Psoas muscle (tissue), 8 donors: ENCODE measurements at places on chromosomes 12 and 14. TPM values are rescaled to one million over a fixed set of nuclear protein-coding genes. Genes with fewer than 3 reads are reported as not detected.

PLXNC1 gene
- total RNA-seq, result 2.8 TPM

BTBD7 gene
- total RNA-seq, result 21.6 TPM

DNA sequence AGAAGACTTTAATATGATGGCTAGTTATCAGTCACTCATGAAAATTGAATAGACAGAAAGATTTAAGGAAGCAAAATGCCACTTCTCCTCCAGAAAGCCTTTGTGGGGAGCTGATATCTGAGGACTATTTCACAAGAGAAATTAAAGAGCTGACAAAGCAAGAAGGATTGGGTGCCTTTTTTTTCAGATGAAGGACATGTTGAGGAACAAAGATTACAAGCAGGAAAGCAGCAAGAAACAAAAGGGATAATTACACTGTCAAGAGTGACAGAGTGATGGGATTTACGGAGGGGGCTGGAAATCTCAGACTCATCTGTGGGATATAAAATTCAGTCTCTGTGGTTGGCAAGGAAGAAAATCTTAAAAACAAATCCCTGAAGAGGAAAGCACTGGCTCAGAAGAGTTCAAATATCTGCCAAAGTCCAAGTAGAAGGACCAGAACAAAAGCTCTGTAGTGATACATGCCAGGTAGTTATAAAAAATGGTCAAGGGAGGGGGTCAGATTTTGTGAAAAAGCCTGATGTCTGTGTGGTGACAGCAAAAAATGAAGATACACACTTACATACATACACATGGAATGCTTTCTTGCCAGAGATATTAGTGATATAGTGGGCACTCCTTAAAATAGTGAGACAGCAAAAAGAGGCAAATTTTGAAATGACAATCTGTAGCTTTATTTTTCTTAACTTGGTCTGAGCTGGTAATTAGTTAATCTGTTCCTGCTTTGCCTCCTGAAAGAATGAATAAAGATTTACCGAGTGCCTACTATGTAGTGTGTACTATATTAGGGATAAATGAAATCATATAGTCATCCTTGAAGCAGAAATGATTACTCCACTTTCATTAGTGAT lies 62.9 kb downstream of the EPS8 start:
- DNase-seq, result no peak
- no peaks in the 10 kb centered on the region for H3K4me1 ChIP-seq
- no peaks in the 10 kb centered on the region for H3K27me3 ChIP-seq

DNA sequence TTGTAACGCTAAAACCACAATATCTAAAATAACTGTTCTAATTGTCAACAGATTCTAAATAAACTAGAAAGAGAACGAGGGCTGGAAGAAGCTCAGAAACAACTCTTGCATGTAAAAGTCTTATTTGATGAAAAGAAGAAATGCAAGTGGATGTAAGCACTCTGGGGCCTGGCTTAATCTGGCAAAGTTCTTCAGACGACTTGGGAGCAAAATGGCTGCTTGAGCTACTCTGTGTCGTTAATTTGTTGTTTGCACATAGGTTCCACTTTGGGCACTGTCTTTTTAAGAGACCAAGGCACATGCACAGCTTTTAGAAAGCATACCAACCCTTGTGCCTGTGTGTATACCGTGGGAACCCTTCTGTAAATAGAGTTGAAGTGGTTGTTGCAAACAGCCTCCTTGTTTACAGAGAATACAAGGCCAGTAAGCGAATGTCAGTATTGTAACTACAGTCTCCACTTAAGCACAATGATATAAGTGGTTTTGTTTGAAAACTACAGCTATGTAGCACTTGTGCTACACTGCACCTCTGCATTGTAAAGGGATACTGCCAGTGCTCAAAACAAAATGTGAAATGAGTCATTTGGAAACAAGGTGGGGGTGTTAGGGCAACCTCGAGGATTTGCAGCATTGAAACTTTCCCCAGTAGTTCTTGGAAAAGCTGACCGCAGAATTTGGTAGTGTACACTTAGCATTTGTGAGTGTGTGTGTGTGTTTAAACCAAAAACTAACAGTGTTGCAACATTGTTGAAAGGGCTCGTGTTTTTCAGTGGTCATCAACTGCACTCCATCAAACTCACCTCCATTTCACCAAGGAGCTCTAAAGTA lies 154.3 kb downstream of the CEP83 start:
- H3K27ac ChIP-seq, result no peak overlapping the region
- peaks cover 5% of the 10 kb centered on the region for H3K36me3 ChIP-seq
- DNase-seq, result no peak
- H3K4me1 ChIP-seq, result peaks cover 4% of the 10 kb centered on the region
- H3K27me3 ChIP-seq, result no peaks in the 10 kb centered on the region

DNA sequence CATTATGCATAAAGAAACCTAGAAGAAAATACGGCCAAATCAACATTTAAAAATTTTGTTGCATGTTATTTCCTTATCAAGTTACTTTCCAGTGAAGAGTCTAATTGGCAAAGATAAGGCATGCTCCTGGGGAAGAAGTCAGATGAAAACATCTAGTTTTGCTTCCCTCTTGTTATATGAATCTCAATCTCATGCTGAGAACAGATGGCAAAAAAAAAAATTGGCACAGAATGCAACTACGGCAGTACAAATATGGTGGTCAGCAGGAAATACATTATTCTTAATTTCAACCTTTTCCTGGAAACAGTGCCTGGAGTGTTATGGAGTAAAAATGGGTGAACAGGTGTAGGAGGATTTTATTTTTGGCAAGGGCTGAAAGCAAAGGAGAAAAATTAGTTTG lies 32.8 kb downstream of the HECTD4 start:
- no peaks in the 10 kb centered on the region for H3K36me3 ChIP-seq
- H3K27ac ChIP-seq, result no peak overlapping the region
- peaks cover 43% of the 10 kb centered on the region for H3K4me1 ChIP-seq
- no peak overlapping the region for H3K4me3 ChIP-seq
- no peak for DNase-seq

DNA sequence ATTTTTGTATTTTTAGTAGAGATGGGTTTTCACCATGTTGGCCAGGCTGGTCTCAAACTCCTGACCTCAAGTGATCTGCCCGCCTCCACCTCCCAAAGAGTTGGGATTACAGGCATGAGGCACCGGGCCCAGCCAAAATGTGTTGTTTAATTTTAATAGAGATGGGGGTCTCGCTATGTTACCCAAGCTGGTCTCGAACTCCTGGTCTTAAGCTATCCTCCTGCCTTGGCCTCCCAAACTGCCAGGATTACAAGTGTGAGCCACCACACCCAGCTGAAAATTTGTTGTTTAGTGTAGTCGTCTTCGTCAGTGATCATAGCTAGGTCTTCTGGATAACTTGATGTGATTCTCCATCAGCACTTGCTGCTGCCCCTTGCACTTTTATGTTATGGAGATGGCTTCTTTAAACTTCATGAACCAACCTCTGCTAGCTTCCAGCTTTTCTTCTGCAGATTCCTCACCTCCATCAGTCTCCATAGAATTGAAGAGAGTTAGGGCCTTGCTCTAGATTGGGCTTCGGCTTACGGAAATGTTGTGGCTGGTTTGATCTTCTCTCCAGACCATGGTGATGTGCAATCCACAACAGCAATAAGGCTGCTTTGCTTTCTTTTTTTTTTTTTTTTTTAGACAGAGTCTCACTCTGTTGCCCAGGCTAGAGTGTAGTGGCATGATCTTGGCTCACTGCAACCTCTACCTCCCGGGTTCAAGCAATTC lies 13.0 kb downstream of the ISCU start:
- H3K4me1 ChIP-seq, result no peaks in the 10 kb centered on the region
- H3K27ac ChIP-seq, result no peak overlapping the region
- H3K36me3 ChIP-seq, result no peaks in the 10 kb centered on the region
- H3K27me3 ChIP-seq, result no peaks in the 10 kb centered on the region

DNA sequence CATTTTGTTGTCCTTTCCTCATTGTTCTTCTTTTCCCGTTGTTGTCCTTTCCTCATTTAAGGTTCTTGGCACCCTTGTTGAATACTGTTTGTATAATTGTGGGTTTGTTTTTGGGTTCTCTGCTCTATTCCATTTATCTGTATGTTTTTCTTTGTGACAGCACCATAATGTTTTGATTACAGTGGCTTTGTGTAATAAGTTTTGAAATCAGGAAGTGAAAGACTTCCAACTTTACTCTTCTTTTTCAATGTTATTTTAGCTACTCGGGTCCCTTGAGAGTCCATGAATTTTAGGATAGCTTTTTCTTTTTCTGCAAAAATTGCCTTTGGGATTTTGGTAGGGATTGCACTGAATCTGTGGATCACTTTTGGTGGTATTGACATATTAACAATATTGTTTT lies 28.1 kb downstream of the ETNK1 start:
- no peaks in the 10 kb centered on the region for H3K27me3 ChIP-seq
- no peaks in the 10 kb centered on the region for H3K36me3 ChIP-seq
- H3K4me3 ChIP-seq, result no peak overlapping the region

ANKS1B gene
- 3.6 TPM for total RNA-seq

DNA sequence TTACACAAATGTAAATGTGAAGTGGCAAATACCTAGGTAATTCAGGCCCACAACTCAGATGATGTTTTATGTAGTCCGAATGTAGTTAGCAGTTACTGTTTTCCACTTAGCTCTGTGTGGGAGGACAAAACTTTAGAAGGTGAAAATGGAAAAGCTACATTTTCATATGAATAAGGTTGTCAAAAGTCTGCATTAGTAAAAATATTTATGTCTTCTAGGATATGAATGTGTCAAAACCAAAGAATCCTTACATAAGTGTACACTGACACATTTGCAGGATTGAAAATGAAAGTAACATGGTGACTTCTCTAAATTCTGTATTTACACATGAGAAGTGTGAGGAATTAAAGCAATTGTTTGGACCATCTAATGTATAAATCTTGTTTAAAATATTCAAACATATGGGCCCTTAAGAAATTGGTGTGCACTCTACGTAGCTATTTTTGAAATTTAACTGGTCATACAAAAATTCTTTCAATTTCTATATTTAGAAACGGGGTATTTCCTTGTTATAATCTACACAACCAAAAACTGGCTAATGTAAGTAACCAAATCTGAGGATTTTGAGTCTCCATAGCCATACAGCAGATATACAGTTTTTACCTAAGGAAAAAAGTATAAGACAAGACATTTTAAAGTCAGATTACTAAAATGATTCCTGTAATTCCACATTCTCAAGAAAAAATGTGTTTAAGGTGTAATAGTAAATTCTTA lies 5.4 kb downstream of the CDKN1B start:
- peak overlapping the region; percentile 84 for H3K4me3 ChIP-seq
- peak overlapping the region; percentile 93 for H3K27ac ChIP-seq
- peaks cover 44% of the 10 kb centered on the region for H3K4me1 ChIP-seq
- H3K36me3 ChIP-seq, result peaks cover 36% of the 10 kb centered on the region
- no peak for DNase-seq
- H3K27me3 ChIP-seq, result no peaks in the 10 kb centered on the region

ZDHHC22 gene
- total RNA-seq, result not detected

GRCh38 chr14:61561657-61562276 lies 133.5 kb upstream of the HIF1A start:
- no peaks in the 10 kb centered on the region for H3K36me3 ChIP-seq
- no peak overlapping the region for H3K4me3 ChIP-seq
- DNase-seq, result peak; percentile 76
- peaks cover 28% of the 10 kb centered on the region for H3K4me1 ChIP-seq
- no peaks in the 10 kb centered on the region for H3K27me3 ChIP-seq

DNA sequence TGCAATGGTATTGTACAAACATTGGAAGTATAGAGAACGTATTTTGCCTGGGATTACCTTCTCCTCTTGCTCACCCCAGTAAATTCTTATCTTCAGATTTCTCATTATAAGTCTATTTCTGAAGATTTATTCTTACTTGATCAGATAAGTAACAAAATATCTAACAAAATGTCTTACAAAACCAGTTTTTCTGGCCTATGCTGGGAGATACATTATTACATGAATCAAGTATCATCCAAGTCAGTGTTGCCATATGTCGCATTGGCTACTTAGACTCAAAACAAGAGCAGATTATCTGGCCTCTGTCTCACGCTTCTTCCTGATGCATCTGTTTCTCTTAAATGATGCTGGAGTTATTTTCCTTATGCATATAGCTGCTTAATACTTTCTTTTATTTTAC lies 408.5 kb downstream of the CCER1 start:
- H3K36me3 ChIP-seq, result no peaks in the 10 kb centered on the region
- DNase-seq, result no peak
- H3K27ac ChIP-seq, result no peak overlapping the region
- H3K27me3 ChIP-seq, result no peaks in the 10 kb centered on the region
- no peaks in the 10 kb centered on the region for H3K4me1 ChIP-seq

ACRBP gene
- 0.82 TPM for total RNA-seq
